ENCODE measurements at places on chromosomes 7 and 10.
A peak's percentile ranks its signal among the peaks of the same experiment; 100 is the strongest.

DNA sequence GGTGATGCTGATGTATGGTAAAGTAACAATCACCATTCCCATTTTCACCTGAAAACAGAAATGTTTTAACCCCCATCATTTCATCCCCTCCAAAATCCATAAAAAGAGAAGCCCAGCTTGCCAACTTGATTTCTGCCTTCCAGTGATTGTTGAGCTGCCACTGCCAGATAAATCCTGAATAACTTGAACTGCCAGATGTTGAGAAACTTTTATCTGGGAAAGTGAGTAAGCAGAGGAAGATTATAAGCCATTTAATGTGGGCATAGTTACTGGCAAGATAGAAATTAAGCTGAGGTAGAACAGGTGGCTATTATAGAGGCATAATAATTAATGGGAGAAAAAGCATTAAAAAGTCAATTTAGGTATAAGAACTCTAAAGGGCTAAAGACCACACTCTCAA, 534.1 kb downstream of the ANKRD7 start:
- no peak for DNase-seq

DNA sequence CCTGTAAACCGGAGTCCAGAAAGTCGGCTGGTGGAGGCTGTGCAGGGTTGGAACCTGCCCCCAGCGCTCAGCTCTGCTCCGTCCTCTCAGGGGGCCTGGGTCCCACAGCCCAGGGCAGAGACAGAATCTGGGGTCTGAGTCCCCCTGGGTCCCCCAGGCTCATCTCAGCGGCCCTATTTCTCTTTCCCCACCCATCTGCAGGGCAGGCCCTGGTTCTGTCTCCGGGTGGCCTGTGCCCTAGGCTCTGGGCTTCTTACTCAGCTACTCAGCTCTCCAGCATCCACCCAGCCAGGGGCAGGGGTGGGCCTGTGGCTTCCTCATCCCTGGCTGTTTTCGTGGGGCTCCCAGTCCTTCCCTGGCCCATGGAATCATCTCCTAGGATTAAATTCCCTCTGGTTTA, 183.4 kb downstream of the ADARB2 start:
- no peak for DNase-seq

- DNase-seq, result no peak
These were observed 67.3 kb downstream of the ZNRF2 start for GRCh38 chr7:30351724-30352123.

- DNase-seq, result no peak
These were observed 573.2 kb downstream of the AUTS2 start for GRCh38 chr7:70171369-70171920.

DNA sequence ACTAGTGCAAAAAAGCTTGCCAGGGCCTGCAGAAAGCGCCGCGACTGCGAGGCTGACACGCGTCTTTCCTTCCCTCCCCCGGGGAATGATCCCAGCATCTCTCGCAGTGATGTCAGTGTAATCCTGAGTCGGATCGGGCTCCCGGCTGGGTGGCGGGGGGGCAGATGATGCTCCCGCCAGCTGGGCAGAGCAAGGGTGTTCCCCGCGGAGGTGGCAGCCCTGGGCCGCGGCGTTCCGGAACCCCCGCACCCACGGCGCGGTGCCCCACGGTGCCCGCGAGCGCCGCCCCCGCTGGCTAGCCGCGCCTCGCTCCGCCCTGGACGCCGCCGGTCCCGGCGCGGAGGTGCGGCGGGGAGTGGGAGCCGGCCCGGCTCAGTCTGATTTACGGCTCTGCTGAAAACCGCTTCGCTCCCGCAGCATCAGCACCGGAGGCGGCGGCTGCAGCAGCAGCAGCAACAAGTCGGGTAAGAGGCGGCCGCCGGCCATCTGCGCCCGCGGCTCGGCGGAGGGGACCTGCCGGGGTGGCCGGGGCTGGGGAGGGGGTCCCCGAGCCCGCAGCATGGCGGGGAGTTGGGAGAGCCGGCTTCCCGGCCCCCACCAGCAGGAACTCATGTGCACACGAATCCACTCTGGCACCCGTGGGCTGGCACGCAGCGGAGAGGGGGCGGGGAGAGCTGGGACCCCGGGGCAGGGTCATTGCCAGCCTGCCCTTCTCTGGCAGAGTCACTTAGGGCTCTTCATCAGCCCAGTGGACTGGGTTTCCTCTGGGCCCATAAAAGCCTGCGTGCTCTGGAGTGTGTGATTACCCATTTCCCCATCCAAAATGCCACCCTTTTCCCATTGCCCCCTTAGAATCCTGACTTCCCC, at the start of gene ZNF365:
TSS of gene ZNF365 (plus strand) at position 375 of the 867 bp plus-strand sequence. CDS start 1,825 bp downstream, outside the sequence.
- DNase-seq, result no peak

DNA sequence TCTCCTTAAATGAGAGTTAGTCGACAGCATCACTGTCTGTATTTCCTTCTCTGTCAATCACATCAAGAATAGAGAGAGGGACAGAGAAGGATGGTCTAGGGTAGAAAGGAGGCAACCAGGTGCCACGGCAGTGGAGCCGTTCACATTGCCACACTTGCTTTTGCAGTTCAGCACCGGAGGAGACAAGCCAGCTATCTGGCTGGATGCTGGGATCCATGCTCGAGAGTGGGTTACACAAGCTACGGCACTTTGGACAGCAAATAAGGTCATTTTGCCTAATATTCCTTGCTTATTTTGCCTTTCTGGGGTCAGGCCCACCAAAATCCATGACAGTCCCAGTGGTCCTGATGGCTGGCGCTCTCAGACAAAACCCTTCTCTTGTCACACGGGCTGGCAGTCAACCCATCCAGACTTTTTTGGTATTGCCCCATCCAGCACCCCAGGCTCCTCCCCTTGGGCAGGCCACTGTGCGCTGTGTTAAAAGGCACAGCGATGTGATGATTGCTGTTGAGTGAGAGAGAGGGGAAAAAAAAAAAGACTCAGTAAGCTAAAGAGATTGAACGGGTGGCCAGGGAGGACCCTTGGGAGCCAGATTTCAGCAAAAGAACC, 8.4 kb downstream of the CPA2 start:
- DNase-seq, result peak; percentile 55

DNA sequence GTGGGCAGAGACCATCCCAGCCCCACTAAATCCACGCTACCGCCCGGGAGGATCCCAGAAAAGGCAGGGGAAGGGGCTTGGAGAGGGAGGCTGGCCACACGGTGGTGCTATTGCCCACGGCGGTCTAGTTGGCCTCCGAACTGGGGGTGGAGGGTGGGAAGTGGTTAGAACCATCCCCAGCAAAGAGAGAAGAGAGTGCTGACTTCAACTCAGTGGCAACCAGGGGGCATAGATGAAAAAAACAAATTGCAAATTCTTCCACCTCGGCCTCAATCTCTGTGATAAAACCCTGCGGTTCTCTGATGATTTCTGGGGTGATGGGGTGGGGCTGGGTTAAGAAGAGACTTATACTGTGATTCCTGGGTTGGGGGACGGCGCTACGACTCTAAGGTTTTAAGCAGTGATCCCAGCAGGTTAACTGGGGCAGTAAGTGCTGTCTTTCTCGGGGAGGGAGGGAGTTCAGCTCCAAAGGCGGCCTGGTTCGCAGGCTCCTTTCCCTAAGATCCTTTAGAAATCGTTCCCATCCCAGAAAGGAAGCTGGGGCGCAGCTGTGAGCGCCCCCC, 154.5 kb upstream of the LYZL2 start:
- DNase-seq, result peak; percentile 59

- no peak for DNase-seq
These were observed 672.0 kb upstream of the NRP1 start for GRCh38 chr10:34006471-34006870.

GRCh38 chr10:132497861-132498561, 39.6 kb upstream of the INPP5A start:
- no peak for DNase-seq

DNA sequence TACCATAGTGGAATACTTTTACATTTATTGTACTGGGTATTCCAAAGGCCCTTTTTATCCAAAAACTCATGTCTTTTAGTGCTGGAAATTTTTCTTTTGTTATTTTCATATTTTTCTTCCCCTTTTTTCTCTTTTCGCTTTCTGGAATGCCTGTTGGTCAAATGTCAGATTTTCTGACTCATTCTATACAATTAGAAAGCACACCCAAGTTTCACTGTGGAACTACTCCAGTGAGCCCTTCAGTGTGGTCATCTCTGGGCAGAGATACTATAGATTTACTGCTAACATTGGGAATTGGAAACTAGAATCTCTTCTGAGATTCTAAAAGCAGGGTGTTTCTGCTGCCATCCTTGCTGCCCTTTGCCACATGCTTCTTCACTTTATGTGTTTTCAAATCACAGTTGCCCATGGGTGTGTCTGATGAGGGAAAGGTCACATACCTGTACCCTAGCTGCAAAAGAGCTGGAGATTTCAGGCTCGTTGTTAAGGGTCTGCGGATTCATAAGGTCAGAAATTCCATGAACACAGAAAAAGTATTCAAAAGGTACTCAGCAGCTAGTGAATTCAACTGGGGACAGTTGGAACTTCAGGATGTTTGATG, 5.6 kb upstream of the WASL start:
- no peak for DNase-seq

DNA sequence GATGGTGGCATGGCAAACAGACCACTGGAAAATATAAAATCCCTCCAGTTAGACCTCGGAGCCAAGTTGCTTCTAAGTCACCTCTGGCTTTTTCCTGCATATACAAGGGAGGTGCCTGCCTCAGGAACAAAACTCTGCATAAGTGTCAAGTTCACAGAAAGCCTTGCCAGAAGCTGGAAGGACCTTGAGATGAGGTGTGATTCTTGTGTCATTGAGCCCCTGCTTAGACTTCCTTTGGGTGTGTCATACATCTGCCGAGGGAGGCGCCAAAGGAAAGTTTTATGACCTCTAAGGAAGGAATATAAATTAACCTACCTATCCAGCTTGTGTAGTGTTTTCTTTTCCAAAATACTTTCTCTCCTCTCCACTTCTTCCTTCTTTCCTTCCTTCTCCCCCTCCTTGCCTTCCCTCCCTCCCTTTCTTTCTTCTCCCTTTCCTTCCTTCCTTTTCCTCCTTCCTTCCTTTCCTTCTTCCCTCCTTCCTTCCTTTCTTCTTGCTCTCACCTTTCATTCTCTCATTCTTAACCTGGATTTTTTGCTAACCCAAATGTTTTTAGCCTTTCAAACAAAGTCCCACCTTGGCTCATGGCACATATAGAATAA, 75.2 kb downstream of the TRIL start:
- no peak for DNase-seq

- DNase-seq, result peak; percentile 15
These were observed 12.0 kb downstream of the LSM8 start for GRCh38 chr7:118195837-118196474.

- no peak for DNase-seq
These were observed 101.1 kb downstream of the PRKAG2 start for GRCh38 chr7:151775547-151776443.

GRCh38 chr10:86387178-86387794, 20.7 kb upstream of the GRID1 start:
- DNase-seq, result no peak

- DNase-seq, result no peak
These were observed 108.7 kb upstream of the RHOBTB1 start for GRCh38 chr10:61052469-61053205.

DNA sequence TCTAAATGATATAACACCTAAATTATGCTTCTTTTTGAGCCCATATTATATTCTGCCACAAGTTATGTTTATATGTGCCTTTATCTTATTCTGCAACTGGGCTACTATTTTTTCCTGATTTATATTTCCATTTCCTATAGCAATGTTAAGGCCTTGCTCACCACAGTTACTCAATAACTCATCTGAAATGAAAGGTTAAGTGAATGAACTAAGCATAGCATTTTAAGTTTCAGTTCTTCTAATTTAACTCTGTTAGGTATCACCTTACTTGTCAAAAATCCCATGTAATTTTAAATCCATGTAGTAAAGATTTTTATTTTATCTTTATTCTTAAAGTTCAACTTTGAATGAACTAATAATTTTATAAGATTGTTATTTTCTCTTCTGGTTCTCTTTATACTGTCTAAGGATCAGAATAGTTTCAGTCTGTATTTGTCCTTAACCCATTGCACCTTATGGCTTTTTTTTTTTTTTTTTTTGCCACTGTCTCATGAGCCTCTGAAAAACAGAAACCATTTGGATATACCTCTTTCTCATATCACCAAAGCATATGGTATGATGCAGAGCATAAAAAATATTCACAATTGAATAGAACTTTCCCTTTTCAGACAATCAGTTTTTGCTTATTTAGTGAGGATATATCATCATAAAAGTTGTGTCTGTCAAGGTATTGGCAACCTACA, 301.8 kb upstream of the ZWINT start:
- DNase-seq, result no peak

DNA sequence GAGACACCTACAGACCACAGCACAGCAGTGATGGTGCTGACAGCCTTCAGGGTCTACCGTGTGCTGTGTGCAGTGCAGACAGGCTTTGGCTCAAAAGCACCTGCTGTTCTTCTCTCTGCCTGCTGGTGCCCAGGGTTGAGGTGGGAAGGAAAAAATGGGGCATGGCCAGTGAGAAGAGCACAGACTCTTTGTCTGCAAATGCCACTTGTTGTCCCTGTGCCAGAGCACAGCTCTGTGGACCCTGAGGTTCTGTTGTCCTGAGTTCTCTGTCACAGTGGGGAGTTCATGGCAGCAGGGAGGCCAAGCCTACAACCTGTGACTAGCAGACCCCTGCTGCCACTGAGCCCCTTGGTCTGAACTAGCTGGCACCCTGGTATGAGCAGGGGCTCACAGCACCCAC, 376.7 kb downstream of the GLRX3 start:
- no peak for DNase-seq

GRCh38 chr7:35593899-35594298, 101.0 kb downstream of the HERPUD2 start:
- DNase-seq, result no peak

DNA sequence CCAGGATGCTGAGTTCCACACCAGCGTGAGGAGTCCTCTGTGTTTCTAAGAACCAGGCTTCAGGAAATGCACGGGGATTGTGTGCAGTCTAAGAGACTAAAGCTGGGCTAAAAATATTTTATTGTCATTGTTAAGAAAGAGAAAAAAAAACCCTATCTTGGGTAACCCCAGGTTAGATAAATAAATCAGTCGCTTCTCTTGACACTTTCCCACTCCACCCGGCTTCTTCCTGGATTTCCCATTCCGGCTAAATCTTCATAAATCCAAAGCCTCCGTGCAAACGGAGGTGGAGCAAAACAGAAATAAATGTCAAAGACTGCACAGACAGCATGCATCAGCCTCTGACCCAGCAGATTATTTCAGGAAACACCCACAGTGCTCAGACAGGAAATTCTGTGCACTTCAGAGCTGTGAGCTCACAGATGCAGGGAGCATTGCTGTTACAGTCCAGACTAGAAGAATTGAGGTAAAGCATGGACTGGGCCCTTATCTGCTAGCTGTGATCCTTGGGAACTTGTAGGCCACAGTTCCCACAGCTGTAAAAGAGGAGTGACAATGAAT, 44.8 kb upstream of the GRID1 start:
- DNase-seq, result no peak

GRCh38 chr7:130349911-130350782, 5.5 kb downstream of the CPA5 start:
- DNase-seq, result no peak

- peak; percentile 26 for DNase-seq
These were observed 189.2 kb downstream of the THSD7A start for GRCh38 chr7:11642841-11643240.

GRCh38 chr10:70232155-70232858, 922 bp downstream of the PPA1 start:
- no peak for DNase-seq

- DNase-seq, result no peak
These were observed 12.6 kb downstream of the LSM5 start for GRCh38 chr7:32477649-32477980.

GRCh38 chr7:117072620-117073118, 119.4 kb downstream of the ST7 start:
- DNase-seq, result peak; percentile 72

Measured in SHP77 (cell line).